ENCODE measurements at places on chromosomes 7 and 10.
A peak's percentile ranks its signal among the peaks of the same experiment; 100 is the strongest.

- DNase-seq: no peak
Observed at GRCh38 chr7:42493436-42494198, 256.6 kb upstream of the GLI3 start.

DNA sequence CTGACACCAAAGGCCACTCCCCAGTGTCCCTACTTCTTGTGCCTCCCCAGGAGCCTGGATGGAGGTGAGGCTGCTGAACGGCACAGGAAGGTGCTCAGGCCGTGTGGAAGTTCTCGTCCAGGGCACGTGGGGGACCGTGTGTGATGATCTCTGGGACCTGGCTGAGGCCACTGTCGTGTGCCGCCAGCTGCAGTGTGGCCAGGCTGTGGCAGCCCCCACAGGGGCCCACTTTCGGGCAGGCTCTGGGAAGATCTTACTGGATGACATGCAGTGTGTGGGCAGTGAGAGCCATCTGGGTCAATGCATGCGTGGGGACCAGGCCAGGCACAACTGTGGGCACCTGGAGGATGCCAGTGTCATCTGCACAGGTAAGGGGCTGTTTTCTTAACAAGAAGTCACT is 57.0 kb upstream of the C10orf120 start:
- no peak for DNase-seq

DNA sequence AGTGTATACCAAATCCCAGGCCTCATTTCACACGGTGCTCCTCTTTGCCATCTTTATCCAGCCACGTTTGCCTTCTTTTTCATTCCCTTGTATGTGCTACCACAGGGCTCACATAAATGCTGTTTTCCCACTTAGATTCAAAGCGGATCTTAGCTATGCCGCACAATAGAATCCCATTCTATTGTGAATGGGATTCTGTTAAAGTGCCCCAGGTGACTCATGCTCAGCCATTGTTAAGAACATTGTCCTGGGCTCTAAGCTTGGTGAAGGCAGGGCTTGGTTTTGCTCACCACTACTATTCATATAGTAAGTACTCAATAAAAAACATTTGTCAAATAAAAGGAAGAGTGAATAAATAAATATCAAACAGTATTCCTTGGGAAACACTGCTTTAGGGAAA is 72.3 kb upstream of the PHYHIPL start:
- no peak for DNase-seq

DNA sequence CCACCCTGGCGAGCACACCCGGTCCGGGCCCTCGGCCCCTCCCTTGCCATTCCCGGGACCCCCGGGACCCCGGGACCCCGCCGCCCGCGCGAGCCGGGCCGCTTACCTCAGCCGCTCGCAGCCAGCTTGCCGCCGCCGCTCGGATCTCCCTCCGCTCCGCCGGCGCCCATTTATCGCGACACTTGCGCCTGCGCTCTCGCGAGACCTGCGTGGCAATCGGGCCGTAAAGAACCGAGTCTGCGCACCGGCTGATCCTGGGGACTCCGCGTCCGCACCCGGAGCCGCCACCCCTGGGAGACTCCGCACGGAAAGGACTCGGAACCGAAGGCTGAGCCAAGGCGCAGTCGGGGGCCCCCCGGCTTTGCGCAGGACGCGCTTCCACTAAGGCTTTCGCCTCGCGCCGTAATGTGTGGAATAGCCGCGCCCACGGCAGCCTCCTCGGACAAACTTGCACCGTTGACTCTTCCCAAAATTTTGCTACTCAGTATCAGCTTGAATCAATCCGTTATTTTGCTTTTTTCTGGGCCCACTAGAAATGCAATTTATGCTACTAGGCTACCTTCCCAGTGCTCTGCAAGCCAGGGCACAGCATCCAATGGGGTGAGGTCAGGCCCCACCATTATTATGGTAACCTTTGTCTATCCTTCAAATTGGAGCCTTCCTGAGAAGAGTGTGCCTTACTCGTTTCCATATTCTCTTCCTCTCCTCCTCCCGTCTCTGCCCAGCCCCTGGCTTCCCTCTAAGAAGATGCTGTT is at the start of gene MAD1L1:
MAD1L1 (minus strand) TSS at position 180 of the 755 bp plus-strand sequence. CDS start 2,812 bp downstream, outside the sequence.
- peak; percentile 78 for DNase-seq

DNA sequence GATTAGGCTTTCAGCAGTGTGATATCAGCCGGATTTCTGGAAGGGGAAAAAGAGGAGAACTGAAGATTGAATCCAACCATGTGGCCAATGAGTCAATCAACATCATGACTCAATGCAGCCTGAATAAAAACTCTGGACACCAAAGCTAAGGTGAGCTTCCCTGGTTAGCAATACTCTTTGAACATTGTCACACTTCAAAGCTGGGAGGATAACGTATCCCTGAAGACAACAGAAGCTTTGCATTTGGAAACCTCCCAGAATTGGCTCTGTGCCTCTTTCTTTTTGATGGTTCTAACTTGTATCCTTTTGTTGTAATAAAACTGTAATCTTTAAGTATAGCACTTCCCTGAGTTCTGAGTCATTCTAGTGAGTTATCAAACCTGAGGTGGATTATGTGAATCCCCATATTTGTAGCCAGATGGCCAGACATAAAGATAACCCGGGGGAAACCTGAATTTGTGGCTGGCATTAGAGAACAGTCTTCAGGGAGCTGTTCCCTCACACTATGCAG is 284.4 kb downstream of the IPMK start:
- no peak for DNase-seq

DNA sequence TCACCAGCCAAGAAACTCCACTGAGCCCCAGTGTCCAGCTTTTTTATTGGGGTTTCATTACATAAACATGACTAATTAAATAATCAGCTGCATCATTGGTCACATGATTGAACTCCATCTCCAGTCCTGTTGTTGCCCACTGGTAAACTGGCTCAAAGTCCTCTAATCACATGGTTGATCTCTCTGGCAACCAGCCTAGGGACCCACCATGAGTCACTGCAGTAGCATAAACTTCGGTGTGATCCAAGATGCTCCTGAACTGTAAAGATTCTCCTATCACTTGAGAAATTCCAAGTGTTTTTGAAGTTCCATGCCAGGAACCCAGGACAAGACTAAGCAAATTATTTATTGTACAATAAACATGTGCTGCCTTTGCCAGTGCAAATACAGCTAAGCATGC is 130.4 kb upstream of the AUTS2 start:
- no peak for DNase-seq

DNA sequence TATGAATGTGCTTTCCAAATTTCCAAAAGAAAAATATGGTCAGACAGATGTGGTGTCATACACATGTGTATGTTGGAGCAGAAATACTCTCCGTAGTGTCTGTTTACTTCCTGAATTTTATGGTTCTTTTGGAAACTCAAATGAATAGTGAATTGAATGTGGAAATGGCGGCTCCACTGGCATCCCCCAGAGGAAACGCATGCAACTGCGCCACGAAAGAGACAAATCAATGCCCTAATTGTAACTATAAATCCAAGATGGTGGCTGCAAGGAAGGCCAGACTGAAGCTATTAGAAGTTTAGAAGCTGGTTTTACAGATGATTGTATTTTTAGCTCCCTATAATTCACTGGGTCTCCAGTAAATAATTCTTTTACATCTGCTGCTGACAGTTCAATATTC is 246.7 kb downstream of the FGFR2 start:
- no peak for DNase-seq

GRCh38 chr7:155834486-155835048 is 22.3 kb upstream of the SHH start:
- DNase-seq: no peak

- DNase-seq: no peak
Observed at GRCh38 chr7:65938336-65938895, 43.6 kb downstream of the GUSB start.

DNA sequence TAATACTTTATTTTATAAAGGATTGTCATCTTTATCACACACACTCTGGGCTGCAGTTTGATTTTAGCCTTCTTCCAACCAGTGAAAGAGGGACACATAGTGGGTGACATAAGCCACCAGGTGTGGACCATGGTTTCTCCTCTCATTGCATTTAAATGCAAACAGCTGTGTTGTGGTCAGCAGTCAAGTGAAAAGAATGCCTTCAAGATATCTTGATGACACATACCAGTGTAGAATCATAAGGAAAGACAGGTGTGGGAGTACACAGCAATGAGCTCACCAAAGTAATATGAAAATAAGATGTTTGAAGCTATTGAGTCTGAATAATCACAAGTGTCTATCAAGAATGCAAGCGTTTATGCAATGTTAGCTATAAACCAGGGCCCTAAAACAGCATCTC is 580.0 kb downstream of the XPNPEP1 start:
- no peak for DNase-seq

DNA sequence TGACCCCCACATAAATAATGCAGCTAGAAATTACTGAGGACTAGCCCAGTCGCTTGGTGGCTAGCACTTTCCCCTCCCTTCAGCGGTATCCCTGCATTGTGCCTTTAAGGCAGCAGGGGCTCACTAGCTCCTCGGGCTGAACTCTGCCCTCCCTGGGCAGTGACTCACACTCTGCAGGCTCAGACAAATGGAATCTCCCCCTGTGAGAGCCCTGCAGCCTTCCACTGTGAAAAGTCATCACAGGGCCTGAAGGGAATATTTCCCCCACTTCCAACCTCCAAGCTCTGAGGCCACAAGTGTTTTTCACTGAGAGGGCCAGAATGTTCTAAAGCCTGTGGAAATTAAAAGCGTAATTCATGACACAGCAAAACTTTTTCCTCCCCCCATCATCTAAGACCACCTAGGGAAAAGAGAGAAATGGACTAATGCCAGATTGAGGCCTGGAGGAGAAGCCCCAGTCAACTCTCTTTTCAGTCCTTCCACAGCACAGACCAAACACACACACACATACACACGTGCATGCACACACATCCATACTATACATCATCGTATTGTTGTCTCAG is 93.6 kb upstream of the COL1A2 start:
- DNase-seq: no peak

DNA sequence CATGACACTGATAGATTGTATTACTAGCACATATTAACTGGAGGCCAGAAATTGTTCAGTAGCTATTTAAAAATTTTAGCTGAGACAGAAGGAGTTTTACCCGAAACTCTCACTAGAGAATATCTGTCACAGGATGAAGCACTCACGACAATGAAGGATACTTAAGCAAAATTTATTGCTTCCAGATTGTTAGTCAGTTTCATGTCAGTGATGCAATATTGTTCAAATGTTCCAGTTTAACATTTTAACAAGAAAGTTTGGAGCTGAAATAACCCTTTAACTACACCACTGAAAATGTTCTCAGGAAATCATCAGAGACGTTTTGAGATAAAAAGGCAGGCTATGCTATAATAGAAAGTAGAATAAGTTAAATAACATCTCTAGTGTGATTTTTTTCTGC is 15.0 kb upstream of the CADPS2 start:
- no peak for DNase-seq

- no peak for DNase-seq
Observed at GRCh38 chr7:156656598-156656997, 16.0 kb downstream of the RNF32 start.

DNA sequence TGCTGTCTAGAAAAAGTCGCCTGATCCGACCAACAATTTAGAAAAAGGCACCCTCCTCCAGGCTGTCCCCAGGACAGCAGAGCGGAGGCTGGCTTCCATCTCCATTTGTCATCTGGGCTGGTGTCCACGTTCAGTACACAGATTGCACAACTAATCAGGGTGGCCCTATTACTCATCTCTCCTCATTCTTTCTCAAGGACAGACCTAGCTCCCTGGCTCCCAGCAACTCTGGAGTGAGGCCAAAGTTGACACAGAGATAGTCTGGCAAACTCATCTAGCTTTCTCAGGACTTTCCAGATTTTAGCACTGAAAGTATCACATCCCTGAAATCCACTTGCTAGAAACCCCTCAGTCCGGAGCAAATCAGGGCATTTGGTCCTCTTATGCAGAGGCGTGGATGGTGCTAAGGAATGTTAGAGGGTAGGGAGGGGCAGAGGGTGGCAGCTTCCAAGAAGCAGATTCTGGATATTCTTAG is 75.1 kb downstream of the DNAH11 start:
- no peak for DNase-seq

DNA sequence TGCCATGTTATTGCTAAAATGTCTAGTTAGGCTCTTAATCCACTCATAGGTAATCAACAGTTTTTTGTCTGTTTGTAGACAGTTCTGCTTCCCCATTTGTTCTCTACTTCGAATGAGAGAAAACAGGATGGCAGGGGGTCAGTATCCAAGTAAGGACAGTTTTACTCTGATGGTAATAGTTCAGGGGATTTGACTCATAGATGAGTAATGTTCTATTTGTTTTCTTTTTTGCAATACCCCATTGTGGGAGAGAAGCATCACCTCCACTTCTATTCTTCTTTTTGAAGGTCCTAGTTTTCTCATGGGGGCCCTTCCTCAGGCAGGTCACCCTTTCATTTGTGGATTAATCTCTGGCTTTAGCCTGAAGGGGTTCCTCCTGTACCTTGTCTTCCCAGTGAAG is 13.9 kb downstream of the PCLO start:
- DNase-seq: no peak

DNA sequence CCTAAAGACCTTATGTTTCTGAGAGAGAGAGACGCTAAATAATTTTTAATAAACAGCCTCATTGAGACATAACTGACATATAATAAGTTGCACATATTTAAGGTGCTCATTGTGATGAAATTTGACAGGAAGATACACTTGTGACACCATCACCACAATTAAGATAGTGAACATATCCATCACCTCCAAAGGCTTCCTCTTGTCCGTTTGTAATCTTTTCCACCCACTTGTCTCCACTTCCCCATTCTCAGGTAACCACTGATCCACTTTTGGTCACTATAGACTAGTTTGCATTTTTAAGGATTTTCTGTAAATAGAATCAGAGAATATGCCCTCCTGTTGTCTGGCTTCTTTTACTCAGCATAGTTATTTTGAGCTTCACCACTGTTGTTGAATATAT is 195.1 kb upstream of the WDR11 start:
- DNase-seq: no peak

DNA sequence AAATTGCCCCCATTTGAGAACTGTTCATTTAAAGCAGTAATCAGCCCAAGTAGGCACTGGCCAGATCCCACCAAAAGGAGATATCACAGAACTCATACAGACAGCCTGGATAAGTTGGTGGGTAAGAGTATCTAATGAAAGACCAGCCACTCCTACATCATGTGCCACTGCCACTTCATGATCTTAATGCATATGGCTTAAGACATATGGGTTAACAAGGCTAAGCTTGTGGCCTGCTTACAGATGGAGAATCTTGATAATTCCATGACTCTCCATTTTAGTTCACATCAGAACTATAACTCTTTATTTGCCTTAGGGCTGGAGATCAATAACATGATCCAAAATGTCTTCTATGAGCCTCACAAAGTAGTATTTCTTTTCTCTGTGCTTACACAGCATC is 6.8 kb upstream of the IFIT1B start:
- DNase-seq: no peak

DNA sequence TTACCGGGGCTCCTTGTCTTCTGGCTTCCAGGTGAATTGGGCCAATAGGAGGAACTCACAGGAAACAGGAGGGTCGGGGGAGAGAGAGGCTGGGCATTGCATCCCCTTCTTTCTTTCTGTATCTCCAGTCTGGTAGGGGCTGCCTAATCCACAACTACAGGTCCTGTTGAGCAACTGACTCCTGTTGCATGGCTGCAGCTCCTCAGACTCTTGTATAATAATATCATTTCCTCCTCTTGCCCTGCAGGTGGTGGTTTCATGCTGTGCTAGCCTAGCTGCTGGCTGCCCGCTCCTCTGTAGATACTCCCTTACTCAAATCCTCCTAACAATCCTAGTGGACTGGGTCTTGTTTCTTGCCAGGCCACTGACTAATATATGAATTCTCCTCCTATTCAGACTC is 276.5 kb upstream of the SMIM30 start:
- no peak for DNase-seq

Measured in stimulated activated CD8-positive, alpha-beta memory T cell treated with anti-CD3 and anti-CD28 coated beads, Interleukin-4, amount 100 ng/mL, for 1 hour (primary cell).